Spinal cord (tissue), 10 donors: ENCODE measurements at places on chromosomes 7 and 10. TPM values are rescaled to one million over a fixed set of nuclear protein-coding genes. Genes with fewer than 3 reads are reported as not detected.

Gene KCNIP2
- 11.0 TPM for total RNA-seq

Gene EVX1
- total RNA-seq = 0.11 TPM

Gene TLL2
- 2.0 TPM for total RNA-seq

Gene IFIT3
- total RNA-seq = 17.4 TPM

Gene GPR26
- total RNA-seq = 1.8 TPM

Gene SLC13A1
- not detected for total RNA-seq

DNA sequence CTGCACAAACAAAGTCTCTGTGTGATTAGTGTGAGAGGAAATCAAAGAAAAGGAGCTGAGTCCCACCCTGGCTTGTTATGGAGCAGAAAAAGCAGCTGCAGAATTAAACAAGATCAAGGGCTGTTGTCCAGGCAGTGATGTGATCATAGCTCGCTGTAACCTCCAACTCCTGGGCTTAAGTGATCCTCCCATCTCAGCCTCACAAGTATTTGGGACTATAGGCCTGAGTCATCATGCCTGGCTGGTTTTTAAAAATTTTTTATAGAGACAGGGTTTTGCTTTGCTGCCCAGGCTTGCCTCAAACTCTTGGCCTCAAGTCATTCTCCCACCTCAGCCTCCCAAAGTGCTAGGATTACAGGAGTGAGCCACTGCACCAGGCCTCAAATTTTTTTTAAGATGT lies 88.9 kb downstream of the IPMK start:
- no peak overlapping the region for H3K4me3 ChIP-seq
- no peaks in the 10 kb centered on the region for H3K36me3 ChIP-seq
- DNase-seq = no peak
- H3K27ac ChIP-seq = no peak overlapping the region

- H3K27ac ChIP-seq = no peak overlapping the region
- no peaks in the 10 kb centered on the region for H3K4me1 ChIP-seq
- H3K36me3 ChIP-seq = no peaks in the 10 kb centered on the region
- no peak for DNase-seq
- no peak overlapping the region for H3K4me3 ChIP-seq
- no peaks in the 10 kb centered on the region for H3K27me3 ChIP-seq
Measured at GRCh38 chr10:46267132-46267985, 19.4 kb upstream of the ANTXRL start.

GRCh38 chr10:70939441-70940003 lies 51.2 kb upstream of the PCBD1 start:
- no peaks in the 10 kb centered on the region for H3K27me3 ChIP-seq
- peaks cover 9% of the 10 kb centered on the region for H3K4me1 ChIP-seq
- no peaks in the 10 kb centered on the region for H3K36me3 ChIP-seq
- H3K4me3 ChIP-seq = no peak overlapping the region

GRCh38 chr10:74923556-74923955 lies 97.2 kb downstream of the KAT6B start:
- H3K4me3 ChIP-seq = no peak overlapping the region
- no peaks in the 10 kb centered on the region for H3K27me3 ChIP-seq
- H3K4me1 ChIP-seq = peaks cover 20% of the 10 kb centered on the region
- no peak for DNase-seq
- no peaks in the 10 kb centered on the region for H3K36me3 ChIP-seq

DNA sequence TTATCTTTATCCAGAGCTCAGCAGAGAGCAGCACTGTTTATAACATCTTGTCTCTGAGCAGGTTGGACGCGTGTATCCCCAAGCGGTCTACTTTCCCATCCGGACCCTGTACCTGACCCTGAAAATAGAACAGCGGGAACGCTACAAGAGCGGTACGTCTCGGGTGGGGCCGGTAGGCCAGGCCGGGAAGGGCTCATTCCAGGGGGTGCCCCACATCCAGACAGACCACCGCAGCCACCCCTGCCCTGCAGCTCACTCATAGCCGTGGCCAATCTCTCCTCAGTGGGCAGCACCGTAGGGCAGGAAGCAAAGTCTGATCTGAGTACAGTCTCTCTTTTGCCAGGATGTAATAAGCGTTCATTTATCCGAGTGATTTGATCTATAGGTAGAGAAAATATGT lies 113.7 kb downstream of the TRRAP start:
- no peak overlapping the region for H3K4me3 ChIP-seq
- H3K36me3 ChIP-seq = peaks cover 77% of the 10 kb centered on the region
- H3K27me3 ChIP-seq = no peaks in the 10 kb centered on the region
- H3K4me1 ChIP-seq = no peaks in the 10 kb centered on the region
- H3K27ac ChIP-seq = no peak overlapping the region
- no peak for DNase-seq

- peak overlapping the region; percentile 61 for H3K27ac ChIP-seq
- H3K27me3 ChIP-seq = no peaks in the 10 kb centered on the region
- no peaks in the 10 kb centered on the region for H3K36me3 ChIP-seq
- H3K4me1 ChIP-seq = peaks cover 24% of the 10 kb centered on the region
- DNase-seq = no peak
- peak overlapping the region; percentile 56 for H3K4me3 ChIP-seq
Measured at GRCh38 chr7:141701489-141702046, 398 bp downstream of the DENND11 start.

DNA sequence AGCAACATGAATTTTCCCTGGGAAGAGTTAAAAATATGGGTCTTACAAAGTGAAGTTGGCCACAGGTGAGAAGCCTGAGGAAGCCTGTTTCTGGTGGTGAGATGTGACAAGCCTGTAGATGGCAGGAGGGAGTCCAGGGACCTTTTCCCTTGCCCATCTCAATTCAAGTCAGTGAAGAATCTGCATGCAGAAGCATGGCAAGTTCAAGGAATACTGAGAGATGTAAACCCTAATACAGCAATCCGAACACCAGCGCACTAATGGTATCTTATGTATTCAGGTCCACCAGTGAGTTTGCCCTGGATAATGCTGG lies 73.6 kb downstream of the RHOBTB1 start:
- H3K27me3 ChIP-seq = no peaks in the 10 kb centered on the region
- H3K4me1 ChIP-seq = no peaks in the 10 kb centered on the region
- no peak overlapping the region for H3K27ac ChIP-seq
- no peak overlapping the region for H3K4me3 ChIP-seq
- H3K36me3 ChIP-seq = peaks cover 5% of the 10 kb centered on the region
- DNase-seq = no peak

- no peak overlapping the region for H3K4me3 ChIP-seq
- no peaks in the 10 kb centered on the region for H3K4me1 ChIP-seq
- H3K27me3 ChIP-seq = no peaks in the 10 kb centered on the region
- DNase-seq = no peak
Measured at GRCh38 chr10:70090951-70091350, 38.3 kb downstream of the MACROH2A2 start.

- H3K27ac ChIP-seq = no peak overlapping the region
- H3K4me1 ChIP-seq = peaks cover 9% of the 10 kb centered on the region
- no peaks in the 10 kb centered on the region for H3K36me3 ChIP-seq
- H3K27me3 ChIP-seq = peaks cover 17% of the 10 kb centered on the region
- peak overlapping the region; percentile 53 for H3K4me3 ChIP-seq
Measured at GRCh38 chr7:128697302-128697905, 25.3 kb downstream of the GARIN1A start.

- no peaks in the 10 kb centered on the region for H3K36me3 ChIP-seq
- H3K4me3 ChIP-seq = no peak overlapping the region
- no peak for DNase-seq
- H3K27ac ChIP-seq = no peak overlapping the region
Measured at GRCh38 chr10:1661416-1661815, 75.9 kb downstream of the ADARB2 start.

DNA sequence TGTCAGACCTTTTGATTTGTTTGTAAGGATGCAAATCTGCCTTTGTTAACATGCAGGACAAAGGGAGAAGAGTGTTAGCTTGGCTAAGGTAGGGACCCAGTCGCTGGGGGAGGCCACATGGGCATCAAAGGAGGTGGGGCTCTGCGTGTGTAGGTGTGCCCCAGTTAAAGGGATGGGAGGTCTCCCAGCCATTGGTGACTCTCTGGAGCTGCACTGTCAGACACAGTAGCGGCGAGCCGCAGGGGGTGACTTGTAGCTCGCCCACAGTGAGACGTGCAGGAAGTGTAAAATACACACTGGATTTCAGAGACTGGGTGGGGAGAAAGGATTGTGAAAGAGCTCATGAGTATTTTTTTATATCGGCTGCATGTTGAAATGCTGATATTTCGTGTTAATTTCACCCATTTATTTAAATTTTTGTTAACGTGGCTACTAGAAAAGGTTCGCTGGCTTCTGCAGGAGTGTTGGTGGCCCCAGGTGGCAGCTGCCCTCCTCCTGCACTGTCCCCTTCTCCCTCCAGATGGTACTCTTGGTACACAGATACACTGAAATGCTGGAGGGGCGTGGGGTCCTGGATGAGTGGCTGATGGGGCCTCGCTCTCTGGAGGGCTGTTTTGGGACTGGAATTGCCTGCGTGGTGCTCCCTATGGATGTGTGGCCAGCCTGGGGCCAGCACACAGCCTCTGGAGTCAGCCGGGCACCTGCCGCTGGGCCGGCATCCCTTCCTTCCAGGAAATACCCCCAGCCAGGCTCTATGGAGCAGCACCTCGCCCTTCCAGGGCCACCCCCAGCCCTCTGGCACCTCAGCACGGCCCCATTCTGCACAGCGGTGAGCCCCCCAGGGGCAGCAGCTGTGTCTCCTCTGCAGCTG lies 59.2 kb downstream of the LHPP start:
- H3K27ac ChIP-seq = no peak overlapping the region
- peaks cover 28% of the 10 kb centered on the region for H3K36me3 ChIP-seq
- H3K4me1 ChIP-seq = peaks cover 63% of the 10 kb centered on the region
- DNase-seq = no peak

DNA sequence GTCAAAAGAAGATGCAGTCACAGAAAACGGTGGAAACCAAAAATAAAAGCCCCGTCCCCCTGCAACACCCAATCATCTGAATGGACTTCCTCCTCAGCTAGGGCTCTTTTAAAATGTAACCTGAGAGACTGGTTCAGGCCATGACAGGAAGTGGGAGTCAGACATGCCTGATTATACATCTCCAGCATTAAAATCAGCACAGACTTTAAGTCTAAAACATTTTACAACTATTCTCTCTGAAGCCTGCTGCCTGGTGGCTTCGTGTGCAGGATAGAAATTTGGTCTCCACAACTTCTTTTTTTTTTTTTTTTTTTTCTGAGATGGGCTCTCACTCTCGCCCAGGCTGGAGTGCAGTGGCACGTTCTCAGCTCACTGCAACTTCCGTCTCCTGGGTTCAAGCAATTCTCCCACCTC lies 30.3 kb downstream of the HACD1 start:
- H3K4me3 ChIP-seq = no peak overlapping the region
- no peaks in the 10 kb centered on the region for H3K27me3 ChIP-seq
- H3K27ac ChIP-seq = no peak overlapping the region
- no peak for DNase-seq

DNA sequence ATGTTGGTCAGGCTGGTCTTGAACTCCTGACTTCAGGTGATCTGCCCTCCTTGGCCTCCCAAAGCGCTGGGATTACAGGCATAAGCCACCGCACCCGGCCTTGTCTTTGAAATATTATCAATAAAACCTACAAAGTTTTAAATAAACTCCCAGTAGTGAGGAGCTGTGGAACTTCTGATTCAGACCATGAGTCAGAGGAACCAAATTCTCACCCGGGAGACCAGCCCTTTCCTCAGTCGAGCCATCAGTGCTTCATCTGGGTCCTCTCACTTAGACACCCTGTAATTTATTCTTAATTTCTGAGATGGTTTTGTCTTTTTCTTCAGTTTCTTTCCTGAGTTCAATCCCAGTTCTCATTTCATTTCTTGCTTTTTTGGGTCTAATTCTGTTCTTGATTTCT lies 68.6 kb downstream of the DYNC2I1 start:
- no peaks in the 10 kb centered on the region for H3K27me3 ChIP-seq
- no peaks in the 10 kb centered on the region for H3K4me1 ChIP-seq
- H3K27ac ChIP-seq = no peak overlapping the region
- peaks cover 77% of the 10 kb centered on the region for H3K36me3 ChIP-seq
- no peak overlapping the region for H3K4me3 ChIP-seq

GRCh38 chr7:47381134-47381495 lies 200.8 kb downstream of the TNS3 start:
- peaks cover 66% of the 10 kb centered on the region for H3K4me1 ChIP-seq
- peak overlapping the region; percentile 48 for H3K27ac ChIP-seq
- peaks cover 12% of the 10 kb centered on the region for H3K36me3 ChIP-seq
- DNase-seq = no peak
- no peak overlapping the region for H3K4me3 ChIP-seq
- H3K27me3 ChIP-seq = no peaks in the 10 kb centered on the region

- H3K4me3 ChIP-seq = no peak overlapping the region
- H3K36me3 ChIP-seq = peaks cover 4% of the 10 kb centered on the region
- H3K27me3 ChIP-seq = no peaks in the 10 kb centered on the region
- DNase-seq = no peak
- H3K4me1 ChIP-seq = peaks cover 8% of the 10 kb centered on the region
Measured at GRCh38 chr7:120274899-120275298, 1.9 kb downstream of the KCND2 start.

DNA sequence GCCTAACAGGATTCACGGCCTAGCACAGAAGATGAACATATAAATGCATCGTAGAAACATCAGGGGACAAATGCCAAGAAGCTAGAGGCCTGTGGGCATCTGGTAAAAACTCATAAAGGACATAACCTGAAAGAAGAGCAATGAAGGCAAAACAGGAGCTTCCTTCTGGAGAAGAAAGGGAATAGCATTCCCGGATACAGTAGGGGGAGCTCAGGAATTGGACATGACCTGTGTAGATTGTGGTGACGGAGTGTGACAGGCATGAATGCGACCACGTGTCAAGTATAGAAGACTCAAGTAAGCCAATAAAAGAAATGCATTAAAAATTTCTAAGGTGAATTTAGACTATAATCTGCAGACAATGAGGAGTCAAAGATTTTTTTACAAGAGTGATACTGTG lies 270.1 kb downstream of the AGMO start:
- no peak overlapping the region for H3K4me3 ChIP-seq
- H3K27ac ChIP-seq = no peak overlapping the region
- H3K27me3 ChIP-seq = no peaks in the 10 kb centered on the region
- no peaks in the 10 kb centered on the region for H3K36me3 ChIP-seq
- no peak for DNase-seq
- H3K4me1 ChIP-seq = no peaks in the 10 kb centered on the region

GRCh38 chr10:18438361-18439126 lies 212.8 kb downstream of the NSUN6 start:
- H3K27ac ChIP-seq = no peak overlapping the region
- H3K4me3 ChIP-seq = no peak overlapping the region
- H3K36me3 ChIP-seq = no peaks in the 10 kb centered on the region
- H3K27me3 ChIP-seq = no peaks in the 10 kb centered on the region
- H3K4me1 ChIP-seq = no peaks in the 10 kb centered on the region

DNA sequence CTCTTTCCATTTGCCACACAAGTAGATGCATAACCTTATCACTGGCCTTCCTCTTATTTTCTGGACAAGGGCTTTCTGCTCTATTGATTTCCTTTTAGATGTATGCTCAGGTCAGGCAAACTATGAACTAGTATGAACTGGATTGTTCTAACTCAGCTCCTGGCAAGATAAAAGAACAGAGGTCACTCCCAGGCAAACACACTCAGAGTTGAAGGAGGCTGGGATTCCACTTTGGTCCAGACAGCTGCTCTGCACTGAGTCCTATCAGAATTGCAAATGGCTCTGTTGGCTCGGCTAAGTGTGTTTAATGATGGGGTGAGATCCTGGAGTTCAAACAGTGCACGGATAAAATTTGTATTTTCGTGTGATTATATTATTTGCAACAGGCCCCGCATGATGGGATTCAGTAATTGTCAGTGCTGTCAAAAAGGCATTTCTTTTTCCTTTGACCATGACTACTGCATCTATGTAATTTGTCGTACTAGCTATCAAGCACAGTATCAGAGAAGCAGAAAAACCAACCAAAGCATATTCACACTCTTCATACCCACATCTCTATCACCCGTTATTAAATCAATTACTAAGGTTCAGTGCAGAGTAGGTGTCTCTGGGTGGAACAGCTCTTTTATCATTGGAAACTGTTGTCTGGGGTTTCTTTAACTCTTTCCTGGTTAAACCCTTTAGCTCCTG lies 288.1 kb upstream of the PRKCQ start:
- H3K36me3 ChIP-seq = no peaks in the 10 kb centered on the region
- no peak overlapping the region for H3K27ac ChIP-seq
- DNase-seq = peak; percentile 15

GRCh38 chr7:108408296-108408991 lies 47.8 kb downstream of the NRCAM start:
- no peak overlapping the region for H3K4me3 ChIP-seq
- peaks cover 4% of the 10 kb centered on the region for H3K4me1 ChIP-seq
- DNase-seq = no peak
- H3K36me3 ChIP-seq = no peaks in the 10 kb centered on the region
